ENCODE measurements at places on chromosomes 12 and 14. TPM values are rescaled to one million over a fixed set of nuclear protein-coding genes. Genes with fewer than 3 reads are reported as not detected.

The ETNK1 gene
- 37.0 TPM for total RNA-seq

The CTSG gene
- total RNA-seq = not detected

GRCh38 chr12:48454667-48455066 is 17.7 kb upstream of the ANP32D start:
- DNase-seq = peak; percentile 19

- DNase-seq = peak; percentile 39
Measured at GRCh38 chr12:93429448-93429847, 12.3 kb downstream of the UBE2N start.

The CCDC196 gene
- not detected for total RNA-seq

The NOXRED1 gene
- 0.33 TPM for total RNA-seq

DNA sequence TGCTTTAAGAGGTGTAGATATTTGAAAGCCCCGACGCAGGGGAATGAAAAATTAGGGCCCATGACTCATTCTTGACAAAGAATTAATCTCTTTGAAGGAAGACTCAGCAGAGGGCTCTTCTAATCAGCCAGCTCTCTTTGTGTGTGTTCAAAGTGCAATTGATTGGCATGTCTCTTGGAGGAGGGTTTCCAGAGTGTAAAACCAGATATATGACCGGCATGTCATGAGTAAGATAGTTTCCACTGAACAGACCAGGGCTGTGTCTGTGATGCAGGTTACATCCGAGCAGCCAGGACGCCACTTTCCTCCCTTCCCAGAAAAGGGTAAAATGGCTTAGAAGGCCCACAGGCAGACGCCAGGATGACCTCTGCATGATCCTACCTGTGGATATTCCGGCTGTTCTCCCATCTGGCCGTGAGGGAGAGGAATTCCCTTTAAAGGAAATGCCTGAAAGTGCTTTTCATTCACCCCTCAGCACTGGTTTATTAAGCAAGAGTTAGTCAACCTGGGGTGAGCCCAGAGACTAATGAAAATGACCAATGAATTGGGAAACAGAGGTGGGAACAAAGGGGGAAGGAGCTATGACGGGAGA is 7.2 kb upstream of the KRT75 start:
- peak; percentile 95 for DNase-seq

DNA sequence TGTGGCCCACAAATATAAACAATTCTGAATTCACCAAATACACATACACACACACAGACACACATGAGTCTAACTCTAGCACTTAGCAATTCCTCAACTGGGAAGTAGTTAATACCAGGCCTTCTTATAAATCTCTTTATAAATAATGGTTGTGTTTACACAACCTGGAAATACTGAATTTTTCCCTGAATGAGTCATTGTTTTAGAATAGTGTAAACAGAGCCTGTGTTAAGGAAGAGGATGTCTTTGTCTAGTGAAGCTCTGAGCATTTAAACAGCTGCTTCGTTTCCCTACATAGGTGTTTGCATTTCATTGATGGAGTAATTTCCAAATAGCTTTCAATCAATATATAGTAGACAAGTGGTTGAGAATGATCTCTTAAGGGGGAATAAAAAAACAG is 218.8 kb downstream of the BTG1 start:
- peak; percentile 50 for DNase-seq

- DNase-seq = no peak
Measured at GRCh38 chr12:109752117-109753053, 38.8 kb downstream of the FAM222A start.

The IAPP gene
- not detected for total RNA-seq

The PXMP2 gene
- 11.3 TPM for total RNA-seq

GRCh38 chr12:25052196-25052913 is 103.5 kb upstream of the BCAT1 start:
- DNase-seq = no peak

DNA sequence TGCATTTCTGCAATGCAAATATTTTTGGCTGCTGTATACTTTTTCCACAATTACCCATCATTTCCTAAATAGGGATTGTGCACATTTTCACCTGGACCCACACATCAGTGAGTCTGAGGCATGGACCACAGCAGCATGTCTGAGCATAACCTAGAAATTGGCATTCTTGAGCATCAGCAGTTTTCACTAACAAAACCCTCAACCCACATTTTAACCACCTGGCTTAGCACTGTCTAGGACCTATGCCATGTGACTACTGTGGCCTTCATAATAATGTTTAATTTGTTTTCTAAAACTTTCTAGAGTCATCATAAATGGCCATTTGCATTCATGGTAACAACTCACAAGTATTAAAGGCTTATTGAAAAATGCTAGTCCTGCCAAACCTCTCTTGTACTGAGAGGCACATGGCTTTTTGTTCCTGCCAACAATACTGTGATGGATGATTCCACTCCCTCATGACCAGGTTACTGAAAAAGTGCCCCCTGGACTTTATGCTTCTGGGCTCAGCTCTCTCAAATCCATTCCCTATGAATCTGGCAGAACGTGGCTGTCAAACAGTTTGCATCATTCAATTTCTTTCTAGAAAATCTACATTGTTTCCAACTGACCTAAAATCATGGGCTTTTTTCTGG is 240.0 kb downstream of the MDGA2 start:
- DNase-seq = no peak
